ENCODE measurements at places on chromosomes 5 and 9.
A peak's percentile ranks its signal among the peaks of the same experiment; 100 is the strongest.

DNA sequence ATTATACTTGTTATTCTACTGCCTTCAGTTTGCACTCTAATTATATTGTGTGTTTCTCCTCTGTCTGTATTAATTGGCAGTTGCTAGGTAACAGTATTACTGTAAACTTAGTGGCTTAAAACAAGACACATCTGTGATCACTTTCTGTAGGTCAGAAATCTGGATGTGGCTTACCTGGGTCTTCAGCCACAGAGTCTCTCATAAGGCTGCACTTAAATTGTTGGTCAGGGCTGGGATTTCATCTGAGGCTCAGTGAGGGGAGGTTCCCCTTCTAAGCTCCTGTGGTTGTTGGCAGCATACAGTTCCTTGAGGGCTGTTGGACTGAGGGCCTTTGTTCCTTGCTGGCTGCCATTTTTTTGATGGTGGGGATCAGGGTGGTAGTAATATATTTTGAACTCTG, 68.8 kb downstream of the SLC44A1 start:
- DNase-seq, result no peak

- no peak for DNase-seq
These were observed 254.3 kb upstream of the PDE4D start for GRCh38 chr5:60147791-60148190.

DNA sequence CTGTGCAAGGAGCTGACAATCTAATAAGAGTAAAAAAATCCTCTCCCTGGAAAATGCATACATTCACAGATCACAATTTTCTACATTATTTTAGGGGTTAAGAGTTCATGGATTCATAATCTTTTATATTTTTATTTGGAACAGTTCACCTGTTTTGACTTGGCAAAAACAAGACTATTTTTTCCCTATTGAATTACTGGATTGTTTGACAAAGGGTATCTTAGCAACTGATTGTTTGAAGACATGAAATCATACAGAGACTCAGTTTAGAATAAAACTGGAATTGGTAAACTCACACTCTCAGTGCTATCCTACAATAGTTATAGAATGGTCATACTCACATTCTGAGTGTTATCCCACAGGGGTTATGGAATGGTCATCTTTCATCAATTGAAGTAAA, 358.2 kb upstream of the PTGER4 start:
- DNase-seq, result no peak

DNA sequence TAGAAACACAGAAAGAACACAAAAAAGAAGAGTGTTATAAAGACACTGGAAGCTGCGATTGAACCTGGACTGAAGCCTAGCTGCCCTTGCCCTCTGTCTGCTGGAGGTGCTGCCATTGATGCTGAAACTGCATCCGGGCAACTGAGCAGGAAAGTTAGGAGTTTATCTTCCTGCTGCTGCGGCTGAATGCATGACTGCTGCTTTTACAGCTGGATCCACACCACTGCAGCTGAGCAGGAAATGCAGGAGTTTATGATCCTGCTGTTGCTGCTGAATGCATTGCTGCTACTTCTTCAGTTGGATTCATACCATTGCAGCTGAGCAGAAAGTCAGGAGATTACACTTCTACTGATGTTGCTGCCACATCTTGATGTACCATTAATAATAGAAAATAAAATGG, 21.8 kb upstream of the JAKMIP2 start:
- no peak for DNase-seq

GRCh38 chr9:113625486-113625885, 162.0 kb downstream of the RGS3 start:
- DNase-seq, result no peak

- DNase-seq, result no peak
These were observed 4.4 kb downstream of the NDST1 start for GRCh38 chr5:150512368-150512747.

GRCh38 chr5:178640331-178641045, 13.6 kb upstream of the CLK4 start:
- DNase-seq, result no peak

DNA sequence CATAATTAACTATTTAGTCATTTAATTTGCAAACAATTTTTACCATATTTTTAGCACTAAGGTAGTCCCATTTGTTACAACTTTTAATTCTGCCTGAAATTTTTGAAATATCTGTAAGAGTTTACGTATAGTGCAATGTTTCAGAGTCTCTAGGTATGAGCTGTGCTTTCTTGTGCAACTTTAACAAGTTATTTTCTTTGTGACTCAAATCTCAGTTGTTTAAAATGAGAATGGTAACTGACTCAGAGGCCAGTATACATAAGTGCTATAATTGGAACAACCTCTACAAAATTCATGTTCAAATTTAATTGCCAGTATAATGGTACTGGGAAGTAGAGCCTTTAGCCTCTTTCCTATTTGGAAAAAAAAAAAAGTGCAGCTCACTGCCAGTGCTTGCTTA, 14.2 kb upstream of the ZNF883 start:
- no peak for DNase-seq

DNA sequence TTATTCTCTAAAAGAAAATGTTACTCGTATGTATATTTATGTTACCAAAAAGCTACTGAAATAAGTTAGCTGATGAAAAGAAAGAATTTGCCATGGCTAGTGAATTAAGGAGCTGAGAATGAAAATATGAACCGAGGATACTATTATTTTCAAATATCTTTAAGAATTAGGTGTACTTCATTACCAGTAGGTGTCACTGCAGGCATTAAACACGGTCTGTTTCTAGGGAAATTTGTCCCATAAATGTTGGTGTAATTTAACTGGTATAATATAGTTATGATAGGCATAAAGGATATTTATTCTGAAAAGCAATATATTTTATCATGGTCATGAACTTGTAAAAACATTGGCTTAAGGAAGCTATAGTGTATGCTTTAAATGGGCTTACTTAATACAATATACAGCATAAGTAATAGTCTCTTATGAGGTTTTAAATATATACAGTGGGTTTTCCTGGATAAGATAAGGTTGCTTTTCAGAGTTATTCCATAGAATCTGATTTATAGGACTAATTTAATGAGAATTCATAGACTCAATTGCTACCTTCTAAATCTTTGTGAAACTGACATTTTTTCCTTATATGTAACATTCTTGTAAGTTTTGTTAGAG, 72.4 kb upstream of the MPDZ start:
- peak; percentile 68 for DNase-seq

- no peak for DNase-seq
These were observed 134.1 kb downstream of the SEMA6A start for GRCh38 chr5:116440457-116441001.

- DNase-seq, result peak; percentile 28
These were observed 119.8 kb downstream of the PRDM6 start for GRCh38 chr5:123208668-123209501.

DNA sequence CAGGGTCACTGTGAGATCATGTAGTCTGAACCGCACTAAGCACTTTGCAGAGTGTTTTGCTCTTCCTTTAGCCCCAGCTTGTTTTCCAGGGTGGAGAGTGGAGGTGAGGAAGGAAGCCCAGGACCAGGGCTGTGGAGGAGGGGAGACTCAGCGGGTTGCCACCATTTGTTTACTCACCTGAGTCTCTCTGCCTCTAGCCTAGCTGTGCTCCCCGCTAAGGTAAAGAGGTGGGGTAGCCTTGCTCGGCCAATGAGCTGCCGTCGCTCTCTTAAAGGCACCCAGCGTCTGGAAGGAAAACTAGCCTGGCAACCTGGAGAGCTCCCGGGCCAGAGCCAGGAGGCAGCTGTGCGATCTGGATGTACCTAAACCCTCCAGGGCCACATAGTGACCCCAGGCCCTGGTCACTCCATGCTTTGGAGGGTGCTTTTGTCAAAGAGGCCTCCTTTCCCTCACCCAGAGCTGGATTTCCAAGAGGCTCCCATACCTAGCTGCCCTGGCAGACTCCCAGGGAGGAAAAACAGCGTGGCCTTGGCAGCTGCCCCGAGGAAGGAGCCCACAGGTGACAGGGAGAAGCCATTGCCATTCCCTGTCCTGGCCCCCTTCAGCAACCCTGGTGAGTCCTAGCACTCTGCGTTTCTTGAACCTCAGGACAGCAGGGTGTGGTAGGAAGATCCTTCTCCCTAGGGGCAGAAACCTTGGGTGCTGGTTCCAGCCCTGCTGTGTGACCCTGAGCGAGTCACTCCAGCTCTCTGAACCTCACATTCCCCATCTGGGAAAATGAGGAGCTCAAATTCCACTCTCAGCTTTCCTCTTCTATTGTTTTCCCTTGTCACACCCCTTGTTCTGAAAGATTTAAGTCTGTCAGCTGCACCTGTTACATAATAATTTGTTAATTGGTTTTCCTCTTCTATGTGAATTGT, 42.4 kb upstream of the LARP1 start:
- DNase-seq, result no peak

GRCh38 chr9:17425384-17425783, 153.5 kb upstream of the SH3GL2 start:
- no peak for DNase-seq

DNA sequence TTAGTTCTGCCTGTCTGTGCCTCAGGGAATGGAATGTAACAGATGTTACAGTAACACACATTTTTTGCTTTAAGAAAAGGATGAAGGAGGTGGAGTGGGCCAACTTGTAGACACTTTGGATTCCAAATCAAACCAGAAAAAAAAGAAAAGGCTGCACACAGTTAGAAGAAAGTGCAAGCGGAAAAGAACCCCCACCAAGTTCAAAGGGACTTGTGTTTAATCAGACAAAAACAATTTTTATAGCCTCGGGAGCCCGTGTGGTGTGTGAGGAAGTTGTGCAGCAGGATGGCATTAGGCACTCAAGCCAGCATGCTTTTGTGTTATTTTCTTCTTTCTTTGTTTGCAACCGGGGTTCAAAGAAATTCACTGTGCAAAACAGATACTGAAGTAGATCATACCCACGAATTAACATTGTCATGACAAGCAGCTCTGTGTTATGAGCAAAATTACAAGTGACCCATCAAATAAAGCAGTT, 189.5 kb downstream of the SEMA5A start:
- no peak for DNase-seq

- DNase-seq, result peak; percentile 20
These were observed 1548.6 kb downstream of the EFNA5 start for GRCh38 chr5:106121972-106122605.

DNA sequence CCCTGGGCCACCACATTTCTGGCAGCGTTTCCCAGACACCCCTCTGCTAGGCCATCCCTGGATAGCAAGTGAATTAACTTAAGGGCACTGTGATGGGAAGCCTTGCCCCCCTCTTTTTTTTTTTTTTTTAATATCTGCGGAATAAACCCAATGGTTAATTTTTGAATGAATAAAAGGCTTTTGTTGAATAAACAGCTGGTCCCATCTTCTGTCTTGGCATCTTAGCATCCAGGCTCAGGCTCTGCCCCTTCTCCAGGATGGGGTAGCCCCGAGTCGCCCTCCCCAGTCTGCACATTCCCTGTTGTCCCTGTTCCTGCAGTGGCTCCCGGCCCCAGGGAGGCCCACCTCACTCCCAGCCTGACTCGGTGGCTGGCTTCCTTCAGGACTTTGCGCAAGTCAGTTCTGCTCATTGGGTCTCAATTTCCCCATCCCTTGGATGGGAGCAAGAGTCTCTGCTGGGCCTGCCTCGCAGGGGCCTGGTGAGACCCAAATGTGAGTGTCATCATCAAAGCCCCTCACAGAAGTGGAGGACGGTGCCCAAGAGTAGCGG, 29.0 kb upstream of the HMCN2 start:
- no peak for DNase-seq

DNA sequence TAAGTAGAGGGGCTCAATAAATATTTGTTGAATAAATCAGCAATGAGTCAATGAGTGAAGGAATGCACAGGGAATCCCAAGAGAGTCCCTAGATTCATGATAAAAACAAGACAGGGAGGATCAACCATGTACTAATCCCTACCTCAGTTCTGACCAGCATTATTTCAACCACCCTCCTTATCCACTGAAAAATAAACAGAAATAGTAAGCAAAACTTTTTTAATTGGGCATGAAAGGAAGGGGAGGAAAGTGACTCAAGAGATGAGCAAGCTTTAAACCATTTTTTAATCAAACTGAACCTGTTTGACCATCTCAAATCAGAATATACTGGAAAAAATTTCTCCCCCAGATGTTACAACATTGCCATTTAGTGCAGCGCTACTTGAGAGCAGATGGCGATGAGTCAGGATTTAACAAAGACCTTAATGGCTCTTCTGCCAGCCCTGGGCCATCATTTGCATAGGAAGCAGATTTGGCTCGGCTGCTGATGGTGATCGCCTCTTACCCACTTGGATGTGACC, 194.8 kb upstream of the SLC30A5 start:
- DNase-seq, result peak; percentile 84

DNA sequence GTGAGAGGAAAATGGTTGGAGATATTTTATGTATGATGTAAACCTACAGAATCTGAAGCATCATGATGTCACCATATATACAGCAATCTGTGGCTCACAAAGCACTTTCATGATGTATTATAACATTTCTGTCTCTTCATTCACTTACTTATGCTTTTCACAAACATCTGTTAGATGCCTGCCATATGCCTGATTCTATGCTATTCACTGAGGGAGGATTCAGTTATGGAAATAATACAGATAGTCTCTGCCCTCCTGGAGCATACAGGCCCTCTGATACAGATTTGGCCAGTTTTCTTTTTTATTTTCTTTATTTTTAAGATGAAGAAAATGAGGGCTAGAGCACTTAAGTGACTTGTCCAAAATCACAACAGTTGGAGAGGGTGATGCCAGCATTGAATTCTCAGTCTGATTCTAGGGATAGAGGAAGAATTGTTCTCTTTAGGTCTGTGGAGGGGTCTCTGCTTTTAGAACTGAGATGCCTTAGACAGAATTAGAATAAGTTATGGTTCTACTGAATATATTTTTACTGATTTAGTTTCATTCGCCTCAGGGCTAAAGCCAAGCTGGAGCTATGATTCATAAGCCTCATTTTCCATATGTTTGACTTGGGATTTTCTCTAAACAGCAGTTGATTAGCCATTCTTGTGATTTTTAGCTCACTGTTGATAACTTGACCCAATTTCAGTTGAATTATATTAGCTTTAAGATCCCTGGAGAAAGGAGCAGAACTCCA, 636.4 kb downstream of the PRELID2 start:
- no peak for DNase-seq

DNA sequence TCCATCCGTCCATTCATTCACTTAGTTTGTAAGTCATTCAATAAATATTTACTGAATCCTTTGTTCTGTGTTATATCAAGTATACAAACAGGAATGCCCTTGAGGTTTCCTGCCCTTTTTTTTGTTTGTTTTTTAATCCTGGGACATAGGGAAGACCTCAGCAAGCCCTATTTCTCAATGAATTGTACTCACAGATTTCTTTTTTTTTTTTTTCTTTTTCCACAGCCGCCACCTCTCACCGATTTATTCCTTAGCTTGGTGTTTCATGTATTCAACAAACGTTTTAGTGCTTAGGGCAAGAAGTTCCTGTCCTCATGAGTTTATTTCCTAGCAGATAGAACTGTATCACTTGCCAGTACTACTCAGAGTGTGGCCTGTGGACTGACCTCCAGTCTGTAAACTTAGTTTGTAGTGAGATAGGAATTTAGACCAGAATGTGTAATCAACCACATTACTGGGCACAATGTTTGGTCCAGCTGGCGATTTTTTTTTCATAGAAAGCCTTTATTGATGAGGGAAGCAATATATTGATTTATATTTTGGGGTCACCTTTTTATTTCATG, 35.4 kb upstream of the C5orf47 start:
- peak; percentile 77 for DNase-seq

GRCh38 chr5:94754824-94755223, 136.4 kb downstream of the SLF1 start:
- no peak for DNase-seq
